ENCODE measurements at places on chromosomes 6 and 20. TPM values are rescaled to one million over a fixed set of nuclear protein-coding genes. Genes with fewer than 3 reads are reported as not detected.

TRIM40 gene
- total RNA-seq: not detected

LCA5 gene
- total RNA-seq: 20.5 TPM

ANKRD6 gene
- 66.2 TPM for total RNA-seq

BMP2 gene
- total RNA-seq: 6.7 TPM

SLC22A16 gene
- total RNA-seq: not detected

PPIL6 gene
- 32.5 TPM for total RNA-seq

F13A1 gene
- total RNA-seq: 10.4 TPM

OGFR gene
- total RNA-seq: 20.5 TPM

FGD2 gene
- total RNA-seq: 3.2 TPM

DLL1 gene
- total RNA-seq: 11.3 TPM

IMPG1 gene
- total RNA-seq: not detected

GJA10 gene
- total RNA-seq: not detected

OR2B6 gene
- not detected for total RNA-seq

SUN5 gene
- total RNA-seq: not detected

SLC17A2 gene
- total RNA-seq: not detected

HTR1B gene
- total RNA-seq: 9.2 TPM

PBOV1 gene
- not detected for total RNA-seq

PAQR8 gene
- 27.9 TPM for total RNA-seq

SLC35D3 gene
- total RNA-seq: 1.4 TPM

SIRPB1 gene
- 1.2 TPM for total RNA-seq

DYNLT2 gene
- 2.5 TPM for total RNA-seq

KIAA0408 gene
- 105 TPM for total RNA-seq

LY86 gene
- total RNA-seq: 5.5 TPM

ZC2HC1B gene
- not detected for total RNA-seq

SOX18 gene
- 1.6 TPM for total RNA-seq

PTCRA gene
- total RNA-seq: not detected

Measured in diencephalon (tissue), 1 donor.